Stimulated activated CD4-positive, alpha-beta T cell treated with anti-CD3 and anti-CD28 coated beads, Interleukin-1b, Interleukin-23, amount 100 ng/mL, for 48 hours (primary cell): ENCODE measurements at places on chromosomes 1 and 21.

DNA sequence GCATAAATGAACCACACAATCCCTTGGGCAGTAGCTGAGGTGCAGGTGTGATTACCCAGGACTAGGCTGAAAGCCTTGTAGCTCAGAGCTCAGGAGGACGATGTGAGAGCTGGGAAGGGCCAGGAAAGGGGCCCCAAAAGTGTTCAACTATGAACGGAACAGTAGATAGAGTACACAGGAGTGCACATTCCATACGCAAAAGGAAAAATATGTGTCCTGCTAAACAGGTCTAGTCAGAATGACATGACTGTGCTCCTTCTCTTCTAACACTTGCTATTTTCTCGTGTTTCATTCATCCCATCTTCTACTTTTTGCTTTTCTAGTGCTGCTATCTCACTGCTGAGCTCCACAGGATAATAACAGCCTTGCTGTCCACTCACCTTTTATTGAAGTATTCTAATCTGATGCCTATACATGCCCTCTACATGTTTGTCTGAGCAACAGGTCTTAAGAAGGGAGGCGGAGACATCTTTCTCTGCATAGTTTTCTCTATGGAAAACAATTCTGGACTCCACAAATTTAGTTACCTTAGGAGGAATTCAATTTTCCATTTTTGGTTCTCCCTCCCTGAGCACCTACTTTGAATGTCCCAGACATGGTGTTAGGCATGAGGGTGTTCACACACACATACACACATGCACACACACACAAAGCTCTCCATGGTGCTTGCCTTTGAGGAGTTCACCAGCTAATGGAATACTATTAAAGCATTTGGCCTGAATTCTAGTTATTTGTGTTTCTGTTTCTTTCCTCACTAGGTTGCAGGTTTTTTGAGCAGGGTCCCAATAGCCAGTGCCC lies 3.4 kb downstream of the S100A10 start:
- DNase-seq: no peak

DNA sequence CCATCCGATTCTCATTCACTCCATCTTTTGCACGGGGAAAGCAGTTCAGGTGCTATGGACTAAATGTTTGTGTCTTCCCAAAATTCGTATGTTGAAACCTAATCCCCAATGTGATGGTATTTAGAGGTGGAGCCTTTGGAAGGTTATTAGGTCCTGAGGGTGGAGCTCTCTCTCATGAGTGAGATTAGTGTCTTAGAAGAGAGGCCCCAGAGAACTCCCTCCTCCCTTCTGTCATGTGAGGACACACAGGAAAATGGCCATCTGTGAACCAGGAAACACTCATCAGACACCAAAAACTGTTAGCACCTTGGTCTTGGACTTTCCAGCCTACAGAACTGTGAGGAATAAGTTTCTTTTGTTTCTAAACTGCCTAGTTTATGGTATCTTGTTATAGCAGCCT lies 15.8 kb upstream of the CCDC190 start:
- no peak for DNase-seq

- DNase-seq: peak; percentile 66
Observed at GRCh38 chr1:12617901-12618660, at the start of gene DHRS3. Gene DHRS3 (minus strand): TSS chr1:12618210. CDS start chr1:12617348, 862 bp downstream.

- no peak for DNase-seq
Observed at GRCh38 chr1:169012416-169012815, 94.1 kb upstream of the ATP1B1 start.

DNA sequence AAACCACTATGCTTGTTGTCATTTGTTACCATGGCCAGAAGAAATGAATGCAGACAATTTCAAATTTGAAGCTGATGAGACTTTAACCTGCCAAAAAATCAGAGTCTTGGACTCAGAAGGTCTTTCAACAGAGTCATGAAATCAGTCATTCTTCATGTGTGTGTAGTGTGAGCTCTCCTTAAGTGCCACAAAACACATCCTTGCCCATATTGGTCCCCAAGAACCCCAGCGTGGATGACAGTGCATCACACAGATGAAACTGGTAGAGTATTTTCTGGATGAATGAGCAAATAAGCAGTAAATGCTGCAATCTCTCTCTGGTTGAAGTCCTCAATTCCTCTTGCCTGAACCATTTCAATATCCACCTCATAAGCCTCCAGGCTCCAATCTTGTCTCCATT lies 28.7 kb upstream of the ETS2 start:
- DNase-seq: no peak

- no peak for DNase-seq
Observed at GRCh38 chr1:53274026-53274425, 35.7 kb upstream of the MAGOH start.

GRCh38 chr1:234619071-234619480 lies 9.1 kb upstream of the IRF2BP2 start:
- no peak for DNase-seq

DNA sequence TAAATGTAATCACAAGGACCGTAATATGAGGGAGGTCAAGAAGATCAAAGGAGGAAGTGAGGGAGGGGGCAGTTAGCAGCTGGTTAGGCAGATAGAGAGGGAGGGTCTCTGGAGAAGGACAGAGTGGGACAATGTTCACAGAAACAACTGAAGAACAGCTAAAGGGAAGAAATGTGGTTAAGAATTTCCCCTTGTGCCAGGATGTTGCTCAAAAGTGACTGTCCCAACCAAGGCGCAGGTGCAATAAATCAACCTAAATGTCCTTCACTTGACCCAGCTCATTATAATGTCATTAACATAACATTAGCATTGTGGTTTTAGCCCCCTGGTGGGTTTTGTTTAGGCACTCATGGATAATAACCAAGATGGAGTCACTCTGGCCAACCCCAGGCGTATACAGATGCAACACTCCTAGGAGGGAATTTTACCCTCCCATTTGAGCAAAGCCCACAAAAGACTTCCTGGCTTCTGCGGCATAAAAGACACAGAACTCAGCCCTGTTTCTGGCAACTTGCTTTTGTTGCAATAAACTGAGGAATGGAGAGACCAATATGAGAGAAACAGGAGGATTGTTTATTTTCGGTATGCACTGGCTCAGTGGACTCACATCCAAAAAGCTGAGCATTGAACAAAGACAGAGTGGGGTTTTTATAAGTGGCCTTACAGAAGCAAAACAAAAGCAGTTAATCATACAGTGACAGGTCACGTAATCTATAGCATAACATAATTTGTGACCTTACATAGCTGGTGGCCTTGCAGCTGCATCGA lies 7.3 kb upstream of the CA6 start:
- no peak for DNase-seq

DNA sequence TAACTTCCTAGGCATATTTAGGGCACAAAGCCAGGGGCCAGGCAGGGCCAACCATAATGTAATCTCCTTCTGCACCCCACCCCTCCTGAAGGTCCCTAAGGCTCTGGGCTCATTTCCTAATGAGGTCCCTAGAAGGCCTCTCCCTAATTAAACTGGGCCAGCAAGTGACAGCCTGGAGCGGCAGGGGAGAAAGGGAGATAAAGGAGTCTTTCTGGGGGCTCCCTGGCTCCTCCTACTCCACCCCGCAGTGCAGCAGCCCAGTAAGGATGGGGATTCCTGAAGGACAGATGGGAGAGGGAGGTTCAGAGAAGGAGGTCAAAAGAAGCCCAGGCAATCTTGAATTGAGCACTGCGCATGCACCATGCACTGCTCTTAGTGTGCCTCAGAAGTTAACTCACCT lies 12.8 kb downstream of the LRP8 start:
- DNase-seq: no peak

GRCh38 chr1:114549137-114549536 lies 32.3 kb downstream of the BCAS2 start:
- no peak for DNase-seq

DNA sequence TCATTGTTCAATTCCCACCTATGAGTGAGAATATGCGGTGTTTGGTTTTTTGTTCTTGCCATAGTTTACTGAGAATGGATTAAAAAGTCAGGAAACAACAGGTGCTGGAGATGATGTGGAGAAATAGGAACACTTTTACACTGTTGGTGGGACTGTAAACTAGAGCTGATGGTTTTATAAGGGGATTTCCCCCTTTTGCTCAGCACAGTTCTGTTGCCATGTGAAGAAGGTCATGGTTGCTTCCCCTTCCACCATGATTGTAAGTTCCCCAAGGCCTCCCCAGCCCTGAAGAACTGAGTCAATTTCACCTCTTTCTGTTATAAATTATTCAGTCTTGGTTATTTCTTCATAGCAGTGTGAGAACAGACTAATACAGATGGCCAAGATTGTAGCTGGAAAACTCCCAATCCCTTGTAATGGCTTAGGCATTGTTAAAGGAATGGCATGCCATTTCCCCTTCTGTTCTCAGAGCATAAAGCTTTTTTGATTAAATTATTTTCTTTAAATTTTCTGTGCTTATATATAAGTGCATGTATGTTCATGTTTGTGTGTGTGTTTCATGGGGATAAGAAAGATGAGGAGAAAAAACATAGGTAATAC lies 144.8 kb downstream of the BACH1 start:
- no peak for DNase-seq

- DNase-seq: no peak
Observed at GRCh38 chr1:23029337-23029736, 10.1 kb downstream of the KDM1A start.

GRCh38 chr1:239274242-239274830 lies 112.0 kb upstream of the CHRM3 start:
- DNase-seq: no peak

- no peak for DNase-seq
Observed at GRCh38 chr1:150775276-150775675, 9.7 kb upstream of the CTSS start.

- DNase-seq: no peak
Observed at GRCh38 chr1:112268408-112268807, 127.6 kb upstream of the CTTNBP2NL start.

GRCh38 chr1:22772014-22772413 lies 61.4 kb downstream of the EPHB2 start:
- no peak for DNase-seq

GRCh38 chr21:35072960-35073359 lies 23.9 kb upstream of the RUNX1 start:
- no peak for DNase-seq

DNA sequence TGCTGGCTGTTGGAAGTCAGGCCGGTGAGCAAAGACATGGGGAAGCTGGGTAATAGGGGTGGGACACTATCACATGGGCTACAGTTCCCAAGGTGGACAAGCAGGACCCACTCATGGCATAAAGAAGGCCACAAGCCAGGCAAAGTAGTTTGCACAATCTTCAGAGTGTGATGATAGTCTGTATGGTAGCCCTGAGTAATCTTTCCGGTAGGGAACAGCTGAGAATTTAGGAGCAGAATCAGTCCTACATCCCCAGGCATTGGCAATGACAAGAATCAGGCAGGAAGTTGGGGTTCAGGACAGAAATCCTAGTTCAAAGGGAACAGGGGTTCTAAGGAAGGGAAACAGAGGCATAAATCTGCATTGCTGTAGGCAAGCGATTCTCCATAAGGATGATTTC lies 23.9 kb upstream of the SPATA6 start:
- no peak for DNase-seq

DNA sequence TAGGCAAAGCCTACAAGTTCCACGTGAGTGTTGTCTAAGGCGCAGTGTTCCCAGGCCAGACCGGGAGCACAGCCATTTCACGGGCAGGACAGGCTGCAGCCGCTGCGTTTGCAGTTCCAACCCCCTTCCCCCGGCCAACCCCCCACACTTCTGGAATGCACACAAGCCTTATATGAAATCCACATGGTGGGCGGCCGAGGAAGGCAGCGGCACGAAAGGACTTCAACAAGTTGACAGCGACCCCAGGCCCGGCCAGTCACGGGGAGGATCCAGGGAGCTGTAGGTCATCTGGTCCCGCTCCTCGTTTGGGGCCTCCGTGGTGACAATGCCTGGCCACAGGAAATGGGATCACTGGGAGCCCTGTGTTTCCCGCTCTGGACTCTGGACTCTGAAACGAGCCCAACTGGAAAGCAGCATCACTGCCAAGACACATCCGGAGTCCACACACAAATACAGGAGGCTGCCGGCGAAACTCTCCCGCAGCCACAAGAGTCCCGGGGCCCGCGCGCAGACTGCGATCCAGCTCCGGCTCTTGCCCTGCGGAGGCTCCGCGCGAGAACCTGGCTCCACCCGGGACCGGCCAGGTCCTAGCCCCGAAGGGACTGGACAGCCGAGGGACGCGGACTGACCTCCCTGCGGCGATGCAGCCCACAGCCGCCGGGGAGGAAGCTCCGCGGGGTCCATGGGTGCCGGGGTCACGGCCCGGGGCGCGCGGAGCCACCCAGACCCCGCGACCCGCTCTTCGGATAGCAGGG lies 794 bp downstream of the NID1 start:
- DNase-seq: peak; percentile 13

GRCh38 chr1:55326496-55327243 lies 111.5 kb upstream of the USP24 start:
- no peak for DNase-seq

- DNase-seq: no peak
Observed at GRCh38 chr1:174982971-174983689, 16.6 kb upstream of the CACYBP start.

- no peak for DNase-seq
Observed at GRCh38 chr1:173341307-173341706, 134.2 kb upstream of the TNFSF4 start.

DNA sequence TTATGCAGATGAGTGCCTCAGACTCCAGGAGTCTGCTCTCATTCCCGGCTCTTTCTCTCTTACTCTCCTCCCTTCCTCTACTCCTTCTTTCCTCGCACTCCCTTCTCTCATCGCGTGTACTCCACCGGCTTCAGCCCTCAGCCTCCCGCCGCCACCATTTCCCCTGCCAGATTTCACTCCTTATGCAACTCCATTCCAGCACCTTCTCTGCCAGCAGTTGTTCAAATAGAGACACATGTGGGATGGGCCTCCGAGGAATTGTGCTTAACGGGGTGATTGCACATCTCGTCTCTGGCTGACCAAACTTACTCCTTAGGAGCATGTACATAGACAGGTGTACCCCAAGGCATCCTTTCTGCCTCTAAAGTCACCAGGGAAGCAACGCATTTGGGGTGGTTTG lies 2.1 kb downstream of the CNTN2 start:
- no peak for DNase-seq

GRCh38 chr1:115145226-115145625 lies 55.9 kb upstream of the TSPAN2 start:
- DNase-seq: no peak

GRCh38 chr1:108512239-108513043 lies 47.5 kb upstream of the EEIG2 start:
- no peak for DNase-seq

DNA sequence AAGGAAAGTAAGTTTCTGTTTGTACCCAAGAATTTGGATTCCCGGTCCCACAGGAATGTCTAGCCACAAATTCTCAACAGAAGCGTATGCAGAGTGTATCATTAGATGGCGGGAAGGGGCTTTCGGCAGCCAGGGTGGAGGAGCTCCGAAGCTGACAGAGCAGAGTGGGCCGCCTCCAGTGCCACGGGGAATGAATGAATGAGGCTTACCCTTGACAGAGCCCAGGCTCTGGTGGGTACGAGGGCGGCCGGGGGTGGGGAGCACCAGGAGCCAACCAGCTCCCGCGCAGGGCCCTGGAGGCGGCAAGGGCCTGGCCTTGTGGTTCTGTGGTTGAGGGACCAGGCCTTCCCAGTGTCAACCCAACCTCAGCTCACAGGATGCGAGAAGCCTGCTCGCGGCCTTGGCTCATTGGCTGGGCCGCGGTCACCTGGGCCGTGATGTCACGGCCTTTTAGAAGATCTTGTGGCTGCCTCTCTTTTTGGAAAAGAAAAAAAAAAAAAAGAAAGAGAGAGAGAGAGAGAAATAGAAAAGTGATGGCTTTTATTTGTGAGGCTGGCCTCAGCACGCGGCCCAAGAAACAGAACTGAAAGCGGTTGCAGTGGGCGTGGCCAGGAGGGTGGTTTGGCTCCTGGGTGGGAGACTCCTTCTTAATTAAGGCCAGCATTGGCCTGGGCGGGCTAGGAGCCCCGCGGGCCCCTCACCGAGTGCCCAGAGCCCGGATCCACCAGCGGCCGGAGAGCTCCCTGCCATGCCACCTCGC lies 34.9 kb upstream of the RUNX3 start:
- peak; percentile 97 for DNase-seq
